ENCODE measurements at places on chromosomes 13 and 19. TPM values are rescaled to one million over a fixed set of nuclear protein-coding genes. Genes with fewer than 3 reads are reported as not detected.

The KLF1 gene
- not detected for total RNA-seq

- no peaks in the 10 kb centered on the region for H3K4me1 ChIP-seq
- no peak overlapping the region for H3K27ac ChIP-seq
- no peaks in the 10 kb centered on the region for H3K36me3 ChIP-seq
- DNase-seq: no peak
- no peak overlapping the region for H3K4me3 ChIP-seq
- no peaks in the 10 kb centered on the region for H3K27me3 ChIP-seq
Measured at GRCh38 chr13:48457578-48458242, 44.8 kb upstream of the LPAR6 start.

- no peaks in the 10 kb centered on the region for H3K27me3 ChIP-seq
- no peak overlapping the region for H3K4me3 ChIP-seq
- DNase-seq: no peak
- H3K36me3 ChIP-seq: peaks cover 17% of the 10 kb centered on the region
- no peak overlapping the region for H3K27ac ChIP-seq
- no peaks in the 10 kb centered on the region for H3K4me1 ChIP-seq
Measured at GRCh38 chr19:50003810-50004419, 21.3 kb downstream of the VRK3 start.

GRCh38 chr13:47890146-47890814 lies 110.8 kb downstream of the SUCLA2 start:
- no peaks in the 10 kb centered on the region for H3K36me3 ChIP-seq
- no peaks in the 10 kb centered on the region for H3K27me3 ChIP-seq
- no peak overlapping the region for H3K27ac ChIP-seq
- H3K4me3 ChIP-seq: no peak overlapping the region
- DNase-seq: no peak

GRCh38 chr19:54136864-54137698 lies 481 bp upstream of the CNOT3 start:
- H3K4me3 ChIP-seq: peak overlapping the region; percentile 99
- no peaks in the 10 kb centered on the region for H3K4me1 ChIP-seq
- H3K27ac ChIP-seq: peak overlapping the region; percentile 90
- H3K27me3 ChIP-seq: no peaks in the 10 kb centered on the region
- DNase-seq: peak; percentile 100

GRCh38 chr13:84605927-84606326 lies 723.7 kb upstream of the SLITRK1 start:
- H3K27me3 ChIP-seq: no peaks in the 10 kb centered on the region
- no peak overlapping the region for H3K27ac ChIP-seq
- DNase-seq: no peak
- H3K4me3 ChIP-seq: no peak overlapping the region
- no peaks in the 10 kb centered on the region for H3K36me3 ChIP-seq

DNA sequence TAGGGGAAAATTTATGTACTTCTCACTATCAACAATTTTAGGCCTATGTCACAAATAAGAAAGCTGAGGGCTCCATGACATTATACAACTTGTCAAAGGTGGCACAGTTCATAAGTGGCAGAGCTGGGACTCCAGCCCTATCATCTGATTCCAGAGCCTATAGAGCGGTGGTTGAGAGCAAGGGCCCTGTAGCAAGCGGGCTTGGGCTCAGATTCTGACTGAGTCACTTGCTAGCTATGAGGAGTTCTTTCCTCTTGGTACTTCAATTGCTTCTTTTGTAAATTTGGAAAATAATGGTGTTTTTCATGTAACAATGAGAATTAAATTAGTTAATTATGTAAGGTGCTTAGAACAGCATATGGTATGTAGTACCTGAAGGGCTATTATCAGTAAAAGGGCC lies 28.7 kb upstream of the FAM216B start:
- no peaks in the 10 kb centered on the region for H3K36me3 ChIP-seq
- H3K27ac ChIP-seq: no peak overlapping the region
- no peak for DNase-seq
- no peak overlapping the region for H3K4me3 ChIP-seq
- no peaks in the 10 kb centered on the region for H3K4me1 ChIP-seq

The DACT3 gene
- total RNA-seq: 0.52 TPM

The CEACAM3 gene
- not detected for total RNA-seq

The IGFL4 gene
- 0.15 TPM for total RNA-seq

The ATP4B gene
- not detected for total RNA-seq

- no peak overlapping the region for H3K27ac ChIP-seq
- no peak for DNase-seq
- H3K36me3 ChIP-seq: no peaks in the 10 kb centered on the region
Measured at GRCh38 chr13:73335944-73336343, 277.1 kb downstream of the KLF5 start.

GRCh38 chr13:27792393-27793218 lies at the start of gene GSX1:
TSS of gene GSX1 (plus strand) at chr13:27792483. CDS start at chr13:27792691, 208 bp downstream.
- DNase-seq: peak; percentile 72
- peaks cover 6% of the 10 kb centered on the region for H3K4me1 ChIP-seq
- H3K36me3 ChIP-seq: no peaks in the 10 kb centered on the region

DNA sequence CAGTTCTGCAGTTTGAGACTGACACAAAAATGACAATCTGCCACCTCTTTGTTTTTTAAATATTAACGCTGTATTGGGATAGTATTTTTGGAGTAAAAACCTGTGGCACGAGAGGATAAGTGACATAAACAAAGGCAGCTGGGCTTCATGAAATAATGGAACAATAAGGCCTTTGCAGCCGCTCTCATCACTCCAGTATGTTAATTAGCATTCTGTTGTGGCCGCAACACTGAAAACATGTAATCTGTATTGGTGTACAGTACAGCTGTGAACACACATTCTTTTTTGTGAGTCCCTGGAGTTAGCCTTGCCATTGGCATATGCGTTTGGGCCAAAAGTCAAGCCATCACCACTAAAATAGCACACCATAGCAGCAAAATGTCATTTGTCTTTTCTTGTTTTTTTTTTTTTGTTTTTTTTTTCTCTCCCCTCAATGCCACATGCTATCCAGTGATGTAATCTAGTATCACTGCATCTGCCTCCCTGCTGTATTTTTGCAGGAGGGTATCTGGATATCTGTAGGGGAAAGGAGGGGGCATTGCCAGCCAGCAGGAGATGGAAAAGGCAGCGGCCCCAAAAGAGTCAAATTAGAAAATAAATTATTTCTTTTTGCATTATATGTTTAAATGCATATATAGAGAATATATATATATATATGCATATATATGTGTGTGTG lies 885 bp upstream of the ZNF536 start:
- no peaks in the 10 kb centered on the region for H3K36me3 ChIP-seq
- H3K4me1 ChIP-seq: no peaks in the 10 kb centered on the region
- H3K4me3 ChIP-seq: no peak overlapping the region
- no peak overlapping the region for H3K27ac ChIP-seq

The TSHZ3 gene
- 2.8 TPM for total RNA-seq

- no peak for DNase-seq
- no peak overlapping the region for H3K4me3 ChIP-seq
- H3K27me3 ChIP-seq: no peaks in the 10 kb centered on the region
- no peak overlapping the region for H3K27ac ChIP-seq
- no peaks in the 10 kb centered on the region for H3K36me3 ChIP-seq
Measured at GRCh38 chr13:47251771-47252170, 354.9 kb upstream of the HTR2A start.

The TEX30 gene
- 2.2 TPM for total RNA-seq

All from pancreas (tissue), 10 donors.